Activated naive CD8-positive, alpha-beta T cell treated with anti-CD3 and anti-CD28 coated beads, Interleukin-2, amount 50 U/mL, for 24 hours (primary cell): ENCODE measurements at places on chromosomes 7 and 10.

DNA sequence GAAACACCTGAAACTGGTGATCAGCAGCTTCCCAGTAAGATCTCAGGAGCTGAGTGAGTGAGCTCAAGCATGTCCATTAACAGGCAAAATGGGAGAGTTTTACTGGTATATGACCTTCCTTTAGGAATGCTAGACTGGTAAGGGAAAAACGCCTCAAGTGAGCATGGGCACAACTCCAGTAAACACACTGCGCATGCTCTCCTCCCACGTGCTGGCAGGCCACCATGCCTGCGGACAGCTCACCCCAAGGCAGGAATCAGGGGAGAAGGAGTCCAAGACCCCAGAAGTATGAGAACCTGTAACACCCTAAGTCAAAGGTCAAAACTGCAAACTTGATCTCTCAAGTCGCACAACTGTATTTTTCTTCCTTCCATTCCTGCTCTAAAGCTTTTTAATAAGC, 128.3 kb downstream of the CD36 start:
- no peak for DNase-seq

- no peak for DNase-seq
Measured at GRCh38 chr10:129775681-129776080, 188.4 kb downstream of the EBF3 start.

DNA sequence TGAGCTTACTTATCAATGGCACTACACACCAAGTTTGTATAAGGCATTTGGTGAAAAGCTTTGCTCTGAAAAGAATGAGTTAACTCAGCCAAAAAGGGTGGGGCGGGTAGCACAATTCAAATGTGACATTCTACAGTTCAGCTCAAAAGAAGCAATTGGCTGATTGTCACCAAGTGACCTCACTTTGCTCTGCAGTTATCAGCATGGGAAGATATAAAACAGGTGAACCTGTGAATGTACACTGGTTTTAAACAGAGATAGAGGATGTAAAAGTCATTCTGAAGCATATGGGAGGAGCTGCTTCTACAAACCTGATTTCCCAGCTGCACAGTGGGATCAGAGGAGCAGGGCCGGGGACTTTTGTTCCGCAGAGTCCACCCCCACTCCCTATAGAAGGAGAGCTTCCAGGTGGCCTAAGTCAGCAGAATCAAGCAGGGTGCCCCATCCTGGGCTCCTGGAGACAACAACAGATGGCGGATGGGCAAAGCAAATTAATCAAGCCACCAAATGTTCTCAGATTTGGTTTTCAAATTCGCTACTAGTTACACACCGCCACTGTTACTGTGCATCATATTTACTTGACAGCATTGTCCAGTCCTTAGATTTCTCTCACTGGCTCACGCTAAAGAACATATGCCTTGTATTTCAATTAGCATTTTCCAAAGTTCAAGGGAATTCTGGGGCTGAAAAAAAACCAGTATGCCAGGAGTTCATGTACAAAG, 27.5 kb upstream of the NPVF start:
- DNase-seq, result no peak

DNA sequence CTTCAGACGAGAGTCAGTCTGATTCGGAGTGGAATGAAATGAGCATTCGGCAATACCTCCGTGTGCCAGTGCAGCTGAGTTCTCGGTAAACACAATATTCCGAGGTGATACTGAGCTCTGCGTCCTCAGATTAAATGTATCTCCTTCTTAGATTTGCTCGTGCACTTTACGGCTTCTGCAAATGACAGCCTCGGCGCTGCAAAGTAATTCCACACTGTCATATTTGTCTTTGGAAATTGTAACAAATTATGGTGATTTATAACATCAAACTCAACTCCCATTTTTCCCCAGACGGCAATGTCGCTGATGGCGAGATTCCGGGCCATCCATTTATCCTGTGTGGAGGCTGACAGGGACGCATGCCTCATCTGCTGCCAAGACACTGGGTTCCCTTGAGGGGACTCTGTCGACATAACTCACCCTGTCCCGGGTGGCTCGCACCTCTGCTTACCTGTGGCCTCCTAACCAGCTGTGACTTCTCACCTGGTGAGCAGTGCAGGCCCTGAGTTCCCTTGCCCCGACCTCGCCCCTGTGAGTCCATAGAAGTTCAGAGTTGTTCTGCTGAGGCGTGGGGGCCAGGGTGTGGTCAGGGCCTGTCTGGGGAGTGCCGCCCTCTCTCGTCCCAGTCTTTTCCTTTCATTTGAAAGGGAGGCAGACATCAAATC, 201.9 kb downstream of the ADARB2 start:
- no peak for DNase-seq

DNA sequence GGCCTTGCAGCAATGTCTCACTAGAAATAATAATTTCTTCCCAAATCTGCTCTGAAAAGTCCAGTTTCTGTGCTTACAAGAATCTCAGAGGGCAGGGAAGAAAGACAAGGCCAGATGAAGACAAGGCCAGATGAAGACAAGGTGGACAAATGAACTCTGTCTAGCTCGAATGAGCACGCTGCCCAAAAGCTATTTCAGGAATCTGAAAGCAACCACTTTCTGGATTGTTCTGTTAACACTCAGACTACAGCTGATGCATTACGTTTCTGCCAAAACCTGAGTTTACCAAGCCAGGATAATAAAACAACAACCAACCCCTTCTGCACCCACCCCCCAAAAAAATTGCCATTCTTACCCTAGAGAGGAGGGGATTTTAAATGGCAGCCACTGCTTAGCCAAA, 1073.6 kb downstream of the SORCS3 start:
- DNase-seq, result no peak

DNA sequence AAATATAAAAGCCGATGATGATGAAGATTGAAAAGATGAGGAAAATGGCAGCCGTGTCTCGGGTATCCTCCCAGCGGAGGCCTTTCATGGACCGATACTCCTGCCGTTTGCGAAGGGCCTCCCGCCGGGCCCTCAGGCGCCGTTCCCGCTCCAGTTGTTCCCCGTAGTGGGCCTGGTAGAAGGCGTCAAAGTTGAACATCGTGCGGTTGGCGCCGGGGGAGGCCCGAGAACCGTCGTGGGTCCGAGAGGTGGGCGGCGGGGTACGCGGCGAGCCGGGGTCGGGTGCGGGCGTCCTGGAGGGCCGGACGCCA, 553 bp downstream of the DNAJC30 start:
- DNase-seq, result no peak

DNA sequence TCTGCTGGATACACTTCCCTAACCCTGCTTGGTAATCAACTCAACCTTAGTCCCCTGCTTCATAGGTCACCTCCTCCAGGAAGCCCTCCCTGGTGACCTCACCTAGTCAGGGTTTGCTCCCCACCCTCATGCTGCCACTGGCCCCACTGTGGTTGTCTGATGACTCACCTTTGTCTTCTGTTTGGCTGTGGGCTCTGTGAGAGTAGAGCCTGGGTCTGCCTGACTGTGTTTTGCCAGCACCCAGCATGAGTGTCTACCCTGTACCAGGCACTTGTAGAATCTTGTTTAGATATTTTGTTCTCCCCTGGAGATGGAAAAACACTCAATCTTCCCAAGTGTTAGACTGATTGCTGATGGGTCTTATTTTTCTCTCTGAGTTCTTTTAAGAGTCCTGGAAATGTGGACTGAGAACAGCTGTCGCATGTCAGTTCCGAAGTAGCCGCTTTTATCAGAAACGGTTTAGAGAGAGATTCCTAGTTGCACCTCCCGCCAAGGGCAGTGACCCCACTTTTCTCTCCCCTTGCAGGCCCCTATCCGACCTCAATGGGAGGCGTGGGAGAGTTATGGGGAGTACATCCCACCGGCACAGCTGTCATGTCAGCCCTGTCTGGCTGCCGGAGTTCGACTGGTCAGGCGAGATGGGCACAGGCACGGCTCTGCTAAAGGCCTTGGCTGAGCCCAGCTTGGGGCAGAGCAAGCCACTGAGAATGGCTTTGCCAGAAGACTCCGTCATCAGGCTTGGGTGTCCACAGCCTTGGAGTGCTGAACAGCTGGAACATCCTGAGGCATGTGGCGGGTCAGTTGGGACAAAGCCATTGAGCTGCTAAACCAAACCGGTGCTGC, 134.3 kb downstream of the GRK5 start:
- DNase-seq, result peak; percentile 67

- DNase-seq, result no peak
Measured at GRCh38 chr7:69761290-69761922, 163.1 kb downstream of the AUTS2 start.

DNA sequence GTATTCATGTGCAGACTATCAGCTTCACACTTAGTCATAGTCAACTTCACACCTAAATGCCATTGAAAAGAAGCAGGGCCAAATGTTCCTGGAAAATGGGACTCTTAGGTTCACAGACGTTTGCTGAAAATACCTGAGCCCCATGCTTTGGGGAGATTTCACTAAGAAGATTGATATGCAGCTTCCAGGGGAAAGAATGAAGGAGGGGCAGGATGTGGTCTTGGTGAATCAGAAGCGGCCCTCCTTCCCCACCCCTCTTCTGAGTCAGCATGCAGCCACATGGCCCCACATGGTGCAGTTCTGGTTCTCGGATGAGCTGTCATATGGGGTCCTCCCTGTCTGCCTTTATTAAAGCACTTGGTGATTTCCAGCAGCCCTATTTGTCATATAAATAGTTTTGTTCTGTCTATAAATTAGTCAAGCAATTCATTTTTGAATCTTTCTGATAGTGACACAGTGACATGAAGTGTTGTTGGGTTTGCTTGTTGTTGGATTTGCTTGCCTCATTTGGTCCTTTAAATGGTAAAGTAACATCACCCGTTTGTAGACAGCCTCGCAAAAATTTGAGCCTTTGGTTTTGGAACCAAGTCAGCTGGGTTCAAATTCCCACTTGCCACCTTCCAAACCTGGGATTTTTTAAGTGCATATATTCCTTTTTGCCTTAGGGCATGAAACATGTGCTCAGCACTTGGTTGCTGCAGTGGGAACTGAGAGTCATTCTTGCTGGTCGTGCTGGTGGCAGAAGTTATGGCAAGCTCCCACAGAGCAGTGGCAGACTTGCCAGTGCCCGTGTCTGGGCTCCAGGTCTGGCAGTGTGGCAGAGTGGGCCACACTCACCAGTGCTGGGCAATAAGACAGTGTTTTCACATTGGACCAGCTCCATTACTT, 68.1 kb upstream of the CDK6 start:
- peak; percentile 81 for DNase-seq

DNA sequence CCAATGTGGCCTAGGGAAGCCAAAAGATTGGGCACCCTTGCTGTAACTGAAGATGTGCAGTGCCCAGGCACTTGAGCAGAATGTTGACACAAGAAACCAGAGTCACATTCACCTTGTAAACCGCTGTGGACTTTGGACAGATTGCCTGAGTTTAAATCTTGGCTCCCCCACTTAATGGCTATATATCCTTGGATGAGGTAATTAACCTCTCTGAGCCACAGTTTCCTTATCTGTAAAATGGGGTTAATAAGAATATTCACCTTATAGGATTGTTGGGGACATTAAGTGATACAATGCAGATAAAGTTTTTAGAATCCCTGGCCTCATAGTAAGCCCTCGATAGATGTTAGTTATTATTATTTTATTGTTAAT, 331.0 kb downstream of the LRMDA start:
- DNase-seq, result no peak

- no peak for DNase-seq
Measured at GRCh38 chr7:44398953-44399574, 73.7 kb upstream of the CAMK2B start.

GRCh38 chr10:17426263-17426750, 28.1 kb downstream of the ST8SIA6 start:
- no peak for DNase-seq

DNA sequence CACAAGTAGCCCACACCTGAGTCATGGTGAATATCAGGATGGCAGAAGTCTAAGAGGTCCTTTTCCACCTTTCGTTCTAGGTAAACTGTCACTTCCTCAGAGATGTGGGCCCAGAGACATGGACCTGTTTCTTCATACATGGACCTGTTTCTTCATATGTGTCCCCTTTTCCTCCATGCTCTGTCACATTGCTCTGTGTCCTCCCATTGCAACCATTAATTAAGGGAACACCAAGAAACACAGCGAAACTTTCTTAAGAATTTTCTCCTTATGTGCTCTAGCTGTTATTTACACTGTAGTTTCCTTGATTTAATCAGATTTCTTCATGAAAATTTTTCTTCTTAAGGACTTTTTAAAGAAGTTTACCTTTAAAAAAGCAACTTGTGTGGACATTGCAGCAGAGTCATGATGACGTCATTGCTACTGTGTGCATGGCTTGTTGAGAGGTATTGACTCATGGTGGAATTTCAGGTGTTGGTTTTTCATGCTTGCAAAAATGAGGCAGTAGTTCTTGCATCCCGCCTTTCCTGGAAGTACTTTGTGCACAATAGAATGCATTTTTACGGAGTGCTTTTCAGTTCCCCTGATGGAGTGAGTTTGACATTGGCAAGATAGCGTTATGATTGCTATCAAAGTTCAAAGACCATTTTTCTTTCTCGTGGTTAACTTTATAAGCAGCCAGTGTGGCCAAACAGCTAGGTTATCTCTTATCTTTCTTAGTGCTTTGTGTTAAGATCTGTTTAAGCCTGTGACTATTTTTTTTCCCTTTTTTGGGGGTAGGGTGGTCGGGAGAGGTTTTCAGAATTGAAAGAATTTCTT, 37.7 kb downstream of the CFAP58 start:
- no peak for DNase-seq

- no peak for DNase-seq
Measured at GRCh38 chr10:88886557-88886956, 6.5 kb downstream of the STAMBPL1 start.

DNA sequence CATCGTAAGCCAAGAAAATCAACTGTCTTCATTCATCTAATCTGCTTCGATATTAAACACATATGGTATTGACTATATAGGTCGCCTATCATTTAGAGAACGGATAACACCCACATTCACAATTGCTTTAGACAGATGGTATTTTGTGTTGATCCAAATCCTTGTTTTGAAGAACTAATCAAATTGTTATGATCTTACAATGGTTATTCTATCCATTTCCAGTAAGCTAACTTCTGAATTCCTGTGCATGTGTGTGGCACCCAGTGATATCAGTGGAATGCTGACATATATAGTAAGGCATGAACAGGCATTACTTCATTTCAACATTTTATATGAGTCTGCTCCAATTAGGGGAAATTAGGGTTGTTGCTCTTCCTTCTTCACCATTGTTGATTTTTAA, 98.8 kb downstream of the SEMA3E start:
- DNase-seq, result no peak

- DNase-seq, result no peak
Measured at GRCh38 chr7:19118636-19119371, 1.4 kb upstream of the TWIST1 start.

DNA sequence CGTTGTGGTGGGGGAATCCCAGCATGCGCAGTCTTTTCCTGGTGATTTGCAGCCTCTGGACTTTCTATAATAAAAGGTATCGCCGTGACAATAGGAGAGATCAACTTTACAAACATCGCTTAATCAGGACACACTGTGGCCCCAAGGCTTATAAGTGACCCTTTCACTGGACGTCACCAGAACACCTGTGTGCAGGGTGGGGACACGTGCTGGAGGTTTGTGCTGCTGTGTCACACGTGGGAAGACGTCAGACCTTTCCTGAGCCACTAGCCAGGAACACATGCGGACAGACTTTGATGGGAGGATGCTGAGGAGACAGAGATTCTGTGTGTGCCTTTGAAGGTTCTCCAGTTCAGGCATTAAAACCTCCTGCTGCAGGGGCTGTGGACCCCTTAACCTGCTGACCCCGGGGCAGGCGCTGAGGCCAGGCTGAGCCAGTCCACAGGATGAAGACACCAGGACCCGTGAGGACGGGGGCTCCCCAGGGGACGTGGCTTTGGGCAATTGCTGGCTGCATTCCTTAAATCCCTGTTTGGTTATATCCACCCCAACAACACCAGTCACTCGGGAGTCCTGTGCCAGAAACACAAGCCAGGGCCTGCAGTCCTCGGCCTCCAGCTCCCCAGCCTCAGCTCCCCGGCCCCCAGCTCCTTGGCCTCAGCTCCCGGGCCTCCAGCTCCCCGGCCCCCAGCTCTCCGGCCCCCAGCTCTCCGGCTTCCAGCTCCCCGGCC, 183.4 kb downstream of the PTPRN2 start:
- no peak for DNase-seq

GRCh38 chr7:22860784-22861482, 38.3 kb upstream of the TOMM7 start:
- DNase-seq, result peak; percentile 28
